ENCODE measurements at places on chromosomes 3 and 15. TPM values are rescaled to one million over a fixed set of nuclear protein-coding genes. Genes with fewer than 3 reads are reported as not detected.

DNA sequence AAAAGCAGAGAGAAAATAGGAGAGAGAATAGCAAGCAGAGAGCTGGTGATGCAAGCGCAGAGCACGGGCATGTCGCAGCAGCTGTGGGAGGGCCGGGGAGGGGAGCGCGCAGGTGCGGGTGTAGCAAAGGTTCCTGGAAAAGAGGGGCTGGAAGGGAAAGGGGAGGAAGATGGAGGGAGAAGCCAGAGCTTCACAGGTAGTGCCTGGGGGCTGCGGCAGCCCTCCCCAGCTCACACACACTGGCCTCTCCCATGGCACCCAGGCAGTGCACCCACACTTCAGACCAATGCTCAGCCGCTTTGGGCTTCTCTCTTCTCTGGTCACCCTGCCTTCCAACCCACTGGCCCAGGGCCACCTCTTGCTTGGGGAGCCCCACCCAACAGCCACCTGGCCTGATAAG lies 72.1 kb downstream of the ADAMTS7 start:
- H3K4me1 ChIP-seq: no peaks in the 10 kb centered on the region
- H3K4me3 ChIP-seq: no peak overlapping the region
- H3K27me3 ChIP-seq: peaks cover 16% of the 10 kb centered on the region
- H3K36me3 ChIP-seq: no peaks in the 10 kb centered on the region
- no peak overlapping the region for H3K27ac ChIP-seq
- no peak for DNase-seq

The IL5RA gene
- total RNA-seq: not detected

The C15orf62 gene
- 0.33 TPM for total RNA-seq

The AADAC gene
- total RNA-seq: not detected
